ENCODE measurements at places on chromosomes 2 and 18. TPM values are rescaled to one million over a fixed set of nuclear protein-coding genes. Genes with fewer than 3 reads are reported as not detected.

PROC gene
- not detected for total RNA-seq

DNA sequence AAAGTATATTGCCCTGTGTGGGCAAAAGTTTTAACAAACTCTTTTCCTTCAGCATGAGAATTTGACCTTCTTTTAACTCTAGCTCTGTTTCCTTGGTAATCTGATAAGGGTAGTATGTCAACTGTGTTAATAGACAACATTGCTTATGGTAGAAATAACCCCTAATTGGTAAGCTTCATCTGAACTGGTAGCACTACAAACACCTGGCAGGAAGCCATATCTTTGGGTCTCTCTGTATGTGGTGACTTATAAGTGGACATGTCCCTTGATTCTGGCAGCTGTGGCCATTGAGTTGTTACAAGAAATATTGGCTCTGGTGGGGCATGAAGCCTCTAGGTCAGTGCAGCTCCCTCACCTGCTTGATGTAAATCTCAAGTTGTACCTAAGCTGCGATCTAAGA is 46.9 kb downstream of the MBD5 start:
- no peak for DNase-seq

DNA sequence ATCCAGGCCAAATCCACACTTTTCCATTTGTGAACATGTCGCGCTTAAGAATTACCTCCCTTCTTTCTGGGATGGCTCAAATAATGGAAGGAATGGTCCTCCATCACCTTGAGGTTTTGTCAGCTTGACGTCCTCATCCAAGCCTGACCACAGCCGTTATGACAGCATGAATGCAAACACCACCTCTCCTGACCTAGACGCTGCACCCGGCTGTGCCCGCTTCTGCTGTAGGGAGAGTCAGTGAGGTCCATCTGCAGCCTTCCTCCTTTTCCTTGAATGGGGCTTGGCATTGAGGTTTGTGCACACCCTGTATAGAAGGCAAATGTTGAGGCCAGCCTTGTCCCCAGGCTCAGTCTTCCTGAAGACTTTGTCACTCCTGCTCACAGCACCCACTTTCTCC is 85.5 kb downstream of the TGOLN2 start:
- no peak for DNase-seq

DNA sequence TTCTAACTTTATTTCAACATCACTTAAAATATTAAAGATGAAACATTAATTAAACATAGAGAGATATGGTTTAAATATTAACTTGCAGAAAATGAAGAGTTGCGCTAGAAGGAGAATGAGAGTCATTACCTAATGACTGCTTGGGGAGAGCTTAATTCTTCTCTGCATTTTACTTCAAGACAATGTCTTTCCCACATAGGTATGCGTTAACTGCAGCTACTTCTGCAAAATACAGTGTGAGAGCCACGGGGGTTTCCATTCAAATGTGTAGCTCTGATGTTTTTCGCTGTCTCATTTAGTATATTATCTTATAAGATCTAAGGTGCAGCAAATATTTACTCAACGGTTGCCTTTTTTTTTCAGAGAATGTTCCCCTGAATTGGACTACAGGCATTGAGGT is 126.7 kb downstream of the TMX3 start:
- no peak for DNase-seq

GRCh38 chr2:105068875-105069274 is 31.0 kb downstream of the MRPS9 start:
- DNase-seq, result no peak

DNA sequence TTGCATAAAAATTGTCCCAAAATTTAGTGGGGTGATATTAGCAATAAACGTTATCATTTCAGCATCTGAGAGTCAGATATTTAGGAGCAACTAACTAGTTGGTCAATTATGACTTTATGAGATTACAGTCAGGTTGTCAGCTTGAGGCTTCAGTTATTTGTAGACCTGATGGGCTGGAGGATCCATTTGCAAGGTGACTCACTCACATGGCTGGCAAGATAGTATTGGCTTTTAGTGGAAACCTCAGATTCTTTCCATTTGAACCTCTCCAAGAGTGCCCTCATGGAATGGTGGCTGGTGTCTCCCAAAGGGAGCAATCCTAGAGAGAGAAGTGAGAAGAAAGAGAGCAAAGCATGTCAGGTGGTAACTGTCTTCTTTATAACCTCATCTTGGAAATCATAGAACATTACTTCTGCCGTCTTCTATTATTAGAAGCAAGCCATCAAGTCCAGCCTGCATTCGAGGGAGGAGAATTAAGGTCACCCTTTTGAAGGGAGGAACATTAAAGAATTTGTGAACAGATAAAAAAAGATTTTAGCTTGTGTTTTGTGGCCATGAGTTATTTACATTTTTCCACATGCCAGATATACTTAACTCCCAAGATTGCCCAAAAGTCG is 92.5 kb downstream of the HAUS1 start:
- no peak for DNase-seq
